ENCODE measurements at places on chromosomes 5 and 9. TPM values are rescaled to one million over a fixed set of nuclear protein-coding genes. Genes with fewer than 3 reads are reported as not detected.

- DNase-seq, result no peak
Measured at GRCh38 chr5:57478826-57479225, 3.8 kb downstream of the ACTBL2 start.

GRCh38 chr9:3241290-3241689, 284.5 kb downstream of the RFX3 start:
- no peak for DNase-seq

- DNase-seq, result no peak
Measured at GRCh38 chr9:95264954-95265615, 52.4 kb downstream of the FANCC start.

GRCh38 chr5:61916621-61917620, 389.1 kb upstream of the KIF2A start:
- no peak for DNase-seq

- DNase-seq, result no peak
Measured at GRCh38 chr5:155833287-155833686, 493.7 kb upstream of the SGCD start.

DNA sequence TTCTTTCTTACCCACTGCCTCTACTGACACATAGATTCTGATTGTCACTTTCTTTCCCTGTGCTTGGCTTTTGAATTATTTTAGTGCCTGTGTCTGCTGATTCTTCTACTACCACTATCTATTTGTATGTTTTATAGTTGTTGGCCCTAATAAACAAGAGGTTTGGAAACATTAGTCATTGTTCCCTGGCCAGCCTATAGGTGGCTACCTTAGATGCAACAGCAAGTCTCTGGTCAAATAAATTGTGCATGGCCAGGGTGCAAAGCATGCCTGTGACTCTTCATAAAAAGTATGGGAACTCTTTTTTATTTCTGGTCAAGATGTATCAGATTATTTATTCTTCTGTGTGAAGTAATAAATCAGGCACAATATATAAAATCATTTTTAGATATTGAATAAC, 124.4 kb downstream of the PLK2 start:
- no peak for DNase-seq

DUSP1 gene
- total RNA-seq, result 54.1 TPM

Data from occipital lobe (tissue), 3 donors.